NT2/D1 (cell line): ENCODE measurements at places on chromosomes 12 and 14.

- no peak for DNase-seq
These were observed 32.4 kb downstream of the PITPNM2 start for GRCh38 chr12:123118497-123118896.

GRCh38 chr14:91012045-91012444 is 48.4 kb downstream of the RPS6KA5 start:
- no peak for DNase-seq

- no peak for DNase-seq
These were observed 70.1 kb upstream of the HIF1A start for GRCh38 chr14:61625165-61625564.

GRCh38 chr12:60174476-60174875 is 578.6 kb downstream of the SLC16A7 start:
- DNase-seq = no peak

GRCh38 chr12:31797230-31797872 is 68.5 kb upstream of the AMN1 start:
- no peak for DNase-seq

GRCh38 chr12:114403690-114404066 is 2.3 kb downstream of the TBX5 start:
- no peak for DNase-seq

DNA sequence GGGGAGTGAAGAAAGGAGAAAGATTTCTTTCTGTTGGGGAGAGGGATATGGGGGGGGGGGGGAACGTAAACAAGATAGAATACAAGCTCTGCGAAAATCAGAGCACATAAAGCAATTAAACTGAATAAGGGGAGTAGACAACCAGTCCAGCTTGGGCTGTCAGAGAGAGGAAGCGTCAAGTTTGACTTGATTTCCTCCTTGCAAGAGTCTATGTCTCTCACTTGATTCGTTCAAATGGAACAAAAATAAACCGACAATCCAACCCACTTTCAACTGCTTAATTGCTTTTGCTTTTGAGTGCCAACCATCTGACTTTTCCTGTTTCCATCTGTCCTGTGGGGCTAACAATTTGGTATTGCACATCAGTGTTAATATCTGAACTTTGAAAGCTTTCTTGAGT is 942 bp downstream of the SYT1 start:
- no peak for DNase-seq

GRCh38 chr14:29858299-29858698 is 69.3 kb downstream of the PRKD1 start:
- no peak for DNase-seq

GRCh38 chr12:7009512-7009911 is 8.8 kb downstream of the LPCAT3 start:
- DNase-seq = no peak

GRCh38 chr12:79927772-79928474 is 7.0 kb downstream of the PPP1R12A start:
- no peak for DNase-seq

DNA sequence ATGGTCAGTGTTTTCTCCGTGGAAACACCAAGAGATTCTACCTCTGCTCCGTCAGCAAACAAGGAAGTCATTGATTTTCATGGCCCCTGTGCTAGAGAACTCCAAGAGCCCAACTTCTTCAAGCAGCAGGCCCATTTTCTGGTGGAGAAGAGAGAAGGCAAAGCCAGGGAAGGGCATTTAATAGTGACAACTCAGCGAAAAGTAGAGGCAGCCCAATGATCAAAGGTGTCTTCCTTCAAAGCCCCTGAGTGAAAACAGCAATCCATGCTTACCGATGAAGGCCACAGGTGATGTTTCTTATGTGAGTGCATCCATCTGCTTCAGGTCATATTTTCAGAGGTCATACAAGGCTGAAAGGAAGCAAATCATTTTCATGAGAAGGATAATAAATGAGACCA is 77.3 kb downstream of the VCPKMT start:
- DNase-seq = no peak

DNA sequence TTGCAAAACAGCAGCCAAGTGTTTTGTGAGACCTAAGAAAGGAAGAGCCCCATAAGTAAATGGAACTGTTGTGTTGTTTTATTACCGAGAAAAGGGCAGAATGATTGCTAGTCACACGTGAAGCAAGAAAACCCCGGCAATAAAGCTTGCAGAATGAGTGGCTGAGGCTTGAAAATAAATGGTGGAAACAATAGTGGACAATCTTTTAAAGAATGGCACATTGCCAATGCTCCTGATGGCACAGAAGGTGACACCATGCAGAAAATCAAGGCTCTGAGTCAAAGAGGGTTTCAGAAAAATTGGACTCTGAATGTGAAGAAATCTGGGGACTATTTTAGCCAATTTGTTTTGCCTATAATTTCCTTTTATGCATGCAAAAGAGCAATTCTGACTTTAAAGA is 4.0 kb upstream of the AQP2 start:
- no peak for DNase-seq

GRCh38 chr14:59897757-59898383 is 22.1 kb upstream of the LRRC9 start:
- peak; percentile 23 for DNase-seq

GRCh38 chr12:67626156-67626555 is 22.4 kb upstream of the DYRK2 start:
- DNase-seq = no peak

DNA sequence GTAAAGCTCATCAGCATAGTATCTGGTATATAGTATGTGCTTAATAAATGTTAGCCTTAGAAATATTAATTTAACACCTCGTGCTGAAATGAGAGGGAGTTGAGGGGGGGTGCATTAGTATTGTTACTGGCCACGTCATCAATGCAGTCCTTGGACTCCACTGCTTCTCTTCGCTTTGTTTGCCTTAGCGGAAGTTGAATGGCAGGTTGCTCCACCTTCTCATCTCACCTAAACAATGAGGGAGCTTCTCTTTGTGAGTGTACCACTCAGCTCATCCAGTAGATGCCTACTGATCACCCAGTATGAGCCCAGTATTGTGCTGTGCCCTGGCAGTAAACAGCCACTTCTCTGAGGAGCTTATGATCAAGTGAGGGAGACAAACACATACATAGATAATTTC is 4.5 kb downstream of the TMEM117 start:
- no peak for DNase-seq

- DNase-seq = no peak
These were observed 399.8 kb upstream of the SOX5 start for GRCh38 chr12:24349051-24349799.

DNA sequence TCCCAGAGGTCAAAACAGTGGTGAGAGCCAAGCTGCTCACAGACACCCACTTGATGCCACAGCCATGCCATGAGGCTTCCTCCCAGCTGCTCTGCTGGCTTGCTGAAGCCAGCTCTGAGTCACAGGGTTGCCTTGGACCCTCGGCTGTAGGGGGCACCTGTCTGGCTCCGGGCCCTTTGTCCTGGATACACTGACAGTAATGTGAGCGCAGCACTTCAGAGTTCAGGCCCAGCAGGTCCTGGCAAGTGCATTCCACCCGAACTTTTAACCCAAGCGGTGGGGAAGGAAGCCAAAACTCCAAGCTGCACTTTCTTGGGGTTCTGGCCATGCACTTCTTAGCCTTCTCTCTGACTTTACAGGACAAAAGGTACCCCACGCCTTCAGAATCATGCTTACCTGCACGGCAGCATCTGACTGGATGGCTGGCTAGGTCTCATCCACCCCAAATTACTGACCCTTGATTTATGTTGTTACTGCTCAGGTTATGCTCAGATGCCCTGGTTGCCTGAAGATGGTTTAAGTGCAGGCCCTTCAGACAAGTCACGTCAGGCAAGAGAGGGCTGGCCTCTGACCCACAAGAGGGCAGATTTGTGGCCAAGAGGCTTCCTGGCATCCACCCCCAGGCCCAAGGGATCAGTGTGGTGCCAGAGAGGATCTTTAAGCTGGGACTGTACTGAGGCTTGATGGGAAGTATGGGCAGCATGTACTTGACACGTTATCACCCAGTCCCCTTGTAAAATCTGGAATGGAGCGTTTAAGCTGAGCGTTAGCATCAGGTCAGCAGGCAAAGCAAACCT is 24.8 kb downstream of the SLC25A29 start:
- DNase-seq = no peak

DNA sequence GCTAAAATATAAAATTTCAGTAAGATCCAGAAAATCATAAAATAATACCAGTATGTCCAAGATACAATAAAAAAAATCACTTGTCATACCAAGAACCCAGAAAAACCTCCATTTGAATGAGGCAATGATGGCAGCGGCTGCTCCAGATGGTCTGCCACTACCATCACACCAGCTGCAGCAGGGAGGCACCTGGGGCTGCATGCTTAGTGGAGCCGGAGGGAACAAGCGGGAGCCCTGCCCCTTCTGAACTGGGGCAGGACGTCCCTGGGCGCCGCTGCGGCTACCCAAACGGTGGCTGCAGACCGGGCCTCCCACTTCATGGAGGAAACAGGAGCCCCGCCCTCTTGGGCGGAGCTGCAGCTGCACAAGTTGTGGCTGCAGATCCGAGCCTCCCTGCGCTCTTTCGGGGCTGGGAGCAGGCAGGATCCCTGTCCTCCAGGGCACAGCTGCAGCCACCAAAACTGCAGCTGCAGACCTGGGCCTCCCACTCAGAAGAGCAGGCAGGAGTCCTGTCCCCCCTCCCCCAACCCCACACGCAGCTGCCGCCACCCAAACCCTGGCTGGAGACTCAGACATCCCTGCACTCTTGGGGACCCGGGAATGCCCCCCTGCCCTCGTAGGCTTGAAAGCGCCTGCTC is 36.1 kb upstream of the OR5AU1 start:
- peak; percentile 63 for DNase-seq
